Smooth muscle cell of bladder (primary cell): ENCODE measurements at places on chromosomes 1 and 21. TPM values are rescaled to one million over a fixed set of nuclear protein-coding genes. Genes with fewer than 3 reads are reported as not detected.

The RGS16 gene
- 0.71 and 2.4 TPM in 2 replicates for total RNA-seq

The GBP3 gene
- 23.7 and 31.0 TPM in 2 replicates for total RNA-seq

The CNIH3 gene
- 3.6 and 6.8 TPM in 2 replicates for total RNA-seq

The KLHL12 gene
- total RNA-seq = 31.9 and 36.3 TPM in 2 replicates

The GART gene
- 39.4 and 43.0 TPM in 2 replicates for total RNA-seq

The ARMH1 gene
- 0.71 and 0.83 TPM in 2 replicates for total RNA-seq

The LRRC42 gene
- total RNA-seq = 23.9 and 25.9 TPM in 2 replicates

The ASPM gene
- total RNA-seq = 6.1 and 7.6 TPM in 2 replicates

The GPR61 gene
- total RNA-seq = 0.28 TPM in 2 replicates
